Esophagus squamous epithelium (tissue), 5 donors: ENCODE measurements at places on chromosomes 2 and 18. TPM values are rescaled to one million over a fixed set of nuclear protein-coding genes. Genes with fewer than 3 reads are reported as not detected.

DNA sequence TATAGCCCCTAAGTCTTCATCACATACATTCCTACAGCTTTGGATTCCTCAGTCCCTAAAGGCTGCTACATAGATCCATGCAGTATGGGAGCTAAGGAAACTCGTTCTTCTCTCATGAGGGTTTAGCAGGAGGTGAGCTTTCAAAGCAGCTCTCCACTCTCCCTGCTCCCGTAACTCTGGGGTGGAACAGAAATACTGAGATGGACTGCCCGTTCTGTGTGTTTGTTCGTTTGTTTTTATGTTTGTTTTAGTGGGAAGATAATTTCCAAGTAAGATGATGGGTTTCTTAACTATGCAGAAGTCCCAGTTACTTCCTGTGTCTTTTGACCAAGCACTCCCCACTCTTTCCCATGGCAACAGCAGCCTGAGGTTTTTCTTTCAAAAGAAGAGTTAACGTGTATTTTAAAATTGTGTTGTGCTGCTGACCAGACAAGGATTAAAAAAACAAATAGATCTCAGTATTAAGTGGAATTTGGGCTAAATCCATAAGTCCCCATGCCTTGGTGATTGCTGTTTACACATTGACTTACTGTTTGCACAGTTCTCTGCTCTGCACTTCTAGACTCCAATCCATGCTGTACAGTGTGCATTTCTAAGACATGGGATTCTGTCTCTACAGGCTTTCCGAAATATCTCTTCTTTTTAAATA, 156.4 kb upstream of the SH3BP4 start:
- H3K4me1 ChIP-seq: no peaks in the 10 kb centered on the region
- H3K27me3 ChIP-seq: no peaks in the 10 kb centered on the region
- H3K4me3 ChIP-seq: no peak overlapping the region

CCDC102B gene
- total RNA-seq: 3.8 TPM

DNA sequence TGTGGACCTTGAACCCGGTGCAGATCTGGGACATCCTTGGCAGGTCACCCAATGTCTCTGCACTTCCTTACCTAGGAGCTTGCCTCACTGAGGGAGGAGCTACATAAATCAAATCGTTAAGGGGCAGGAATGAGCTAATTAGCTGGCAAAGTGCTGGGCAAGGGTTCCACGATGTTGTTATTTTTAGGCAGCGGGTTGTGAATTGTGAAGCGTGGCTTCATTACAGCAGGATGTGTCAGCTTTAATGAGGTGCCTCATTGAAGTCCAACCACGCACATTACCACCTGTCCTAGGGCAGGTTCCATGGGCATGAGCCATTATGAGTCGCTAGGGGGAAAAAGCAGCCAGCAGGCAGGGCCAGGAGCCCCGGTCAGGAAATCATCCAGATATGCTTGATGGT, 127.0 kb upstream of the AGAP1 start:
- no peaks in the 10 kb centered on the region for H3K27me3 ChIP-seq
- DNase-seq: no peak
- H3K36me3 ChIP-seq: no peaks in the 10 kb centered on the region
- H3K27ac ChIP-seq: no peak overlapping the region
- H3K4me1 ChIP-seq: no peaks in the 10 kb centered on the region

- DNase-seq: no peak
- H3K36me3 ChIP-seq: no peaks in the 10 kb centered on the region
- H3K27me3 ChIP-seq: no peaks in the 10 kb centered on the region
- H3K27ac ChIP-seq: no peak overlapping the region
- H3K4me1 ChIP-seq: no peaks in the 10 kb centered on the region
Measured at GRCh38 chr2:79835911-79836310, 323.1 kb downstream of the CTNNA2 start.

CNRIP1 gene
- total RNA-seq: 21.4 TPM

- no peaks in the 10 kb centered on the region for H3K27me3 ChIP-seq
- no peaks in the 10 kb centered on the region for H3K36me3 ChIP-seq
- no peak overlapping the region for H3K4me3 ChIP-seq
- H3K27ac ChIP-seq: no peak overlapping the region
- no peaks in the 10 kb centered on the region for H3K4me1 ChIP-seq
Measured at GRCh38 chr18:75108579-75109318, 100.2 kb downstream of the PTGR3 start.

CHST9 gene
- 0.68 TPM for total RNA-seq

IL36RN gene
- total RNA-seq: 90.7 TPM

DNA sequence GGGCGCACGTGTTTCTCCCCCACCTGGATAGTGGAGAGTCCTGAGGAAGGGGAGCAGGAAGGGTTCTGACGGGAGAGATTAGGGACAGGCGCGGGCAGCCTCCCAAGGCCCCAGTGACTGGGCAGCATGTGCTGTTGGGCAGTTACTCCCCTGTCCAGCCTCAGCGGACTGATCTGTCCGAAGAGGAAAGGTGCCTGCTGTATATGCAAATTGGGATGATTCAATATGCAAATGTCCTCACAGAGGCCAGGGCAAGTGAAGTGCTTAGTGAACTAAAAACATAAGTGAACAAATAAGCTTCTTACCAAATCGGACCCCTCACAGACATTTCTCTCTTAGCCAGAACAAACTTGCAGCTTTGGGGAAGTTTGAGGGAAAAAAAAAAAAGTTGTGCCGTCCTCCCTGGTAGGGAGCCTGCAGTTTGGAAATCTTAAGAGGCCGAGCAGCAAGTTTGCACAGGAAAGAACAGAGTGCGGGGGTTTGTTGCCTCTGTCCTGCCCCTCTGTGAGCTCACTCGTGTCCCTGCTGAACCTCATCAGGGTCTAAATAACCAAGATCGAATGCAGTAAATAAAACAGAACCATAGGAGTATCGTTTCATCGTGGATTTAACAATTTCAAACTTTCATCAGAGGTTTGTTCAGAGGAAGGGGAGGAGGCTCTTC, 141.4 kb downstream of the KCTD1 start:
- no peaks in the 10 kb centered on the region for H3K27me3 ChIP-seq
- no peak overlapping the region for H3K4me3 ChIP-seq
- H3K27ac ChIP-seq: no peak overlapping the region
- no peak for DNase-seq

GRCh38 chr18:2326999-2327398, 244.3 kb downstream of the METTL4 start:
- no peaks in the 10 kb centered on the region for H3K4me1 ChIP-seq
- no peaks in the 10 kb centered on the region for H3K36me3 ChIP-seq
- no peak for DNase-seq

- no peak for DNase-seq
- H3K4me1 ChIP-seq: peaks cover 9% of the 10 kb centered on the region
- no peaks in the 10 kb centered on the region for H3K36me3 ChIP-seq
- H3K4me3 ChIP-seq: no peak overlapping the region
Measured at GRCh38 chr2:235052514-235053354, 100.9 kb downstream of the SH3BP4 start.

DNA sequence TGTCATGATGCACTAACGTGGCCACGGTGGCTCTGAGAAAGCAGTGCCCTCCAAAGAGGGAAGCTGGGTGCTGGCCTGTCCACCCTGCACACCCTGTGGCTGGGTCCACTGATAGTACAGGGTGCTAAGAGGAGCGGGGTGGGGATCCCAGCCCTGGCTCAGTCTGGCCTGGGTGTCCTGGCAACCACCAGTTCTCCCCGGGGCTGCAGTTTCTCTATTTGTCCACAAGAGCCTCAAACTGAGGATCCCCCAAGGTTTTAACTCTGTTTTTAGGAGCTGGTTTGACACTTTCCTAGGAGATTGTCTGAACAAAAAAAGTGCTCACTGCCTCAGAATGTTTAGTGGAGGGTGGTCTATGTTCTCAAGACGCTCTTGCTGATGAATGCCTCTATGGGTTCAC, 29.0 kb downstream of the EDAR start:
- H3K27ac ChIP-seq: peak overlapping the region; percentile 90
- no peaks in the 10 kb centered on the region for H3K36me3 ChIP-seq
- peaks cover 53% of the 10 kb centered on the region for H3K4me1 ChIP-seq
- no peak for DNase-seq

DNA sequence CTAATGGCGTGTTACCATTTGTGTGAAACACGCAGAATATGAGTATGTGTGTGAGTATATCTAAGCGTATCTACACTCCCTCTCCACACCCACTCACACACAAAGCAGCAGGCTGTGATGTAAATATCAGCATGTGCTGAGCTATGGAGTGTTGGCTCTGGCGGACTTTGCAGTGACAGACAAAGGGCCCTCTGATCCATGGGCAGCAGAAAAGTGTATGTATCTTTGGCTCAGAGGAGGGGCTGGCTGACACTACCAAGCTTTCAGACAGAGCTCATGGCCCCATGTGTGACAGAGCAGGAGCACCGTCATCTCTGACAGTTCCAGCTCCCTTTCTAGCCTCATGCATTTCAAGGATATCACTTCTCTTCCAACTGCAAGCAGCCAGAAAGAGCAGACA, 57.2 kb upstream of the ASB18 start:
- H3K27ac ChIP-seq: no peak overlapping the region
- DNase-seq: no peak
- no peaks in the 10 kb centered on the region for H3K27me3 ChIP-seq

DNA sequence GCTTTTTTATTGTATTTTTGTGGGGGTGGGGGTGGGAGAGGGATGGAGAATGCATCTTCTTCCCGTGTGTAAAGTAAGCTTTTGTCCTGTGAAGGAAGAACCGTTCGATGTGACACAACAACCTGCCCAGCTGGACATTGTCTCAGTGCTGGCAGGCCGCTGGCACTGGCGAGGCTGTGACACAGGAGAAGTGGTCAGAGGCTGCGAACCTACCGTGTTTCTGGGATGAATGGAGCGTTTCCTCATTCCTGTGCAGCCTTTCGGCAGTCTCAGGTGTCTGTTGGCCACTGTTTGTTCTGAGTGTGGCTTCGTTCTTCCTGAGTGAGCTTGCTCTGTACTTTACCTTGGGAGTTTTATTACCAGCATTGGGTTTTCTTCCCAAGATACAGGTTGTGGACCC, 8.0 kb downstream of the RAMP1 start:
- DNase-seq: no peak
- H3K4me1 ChIP-seq: peaks cover 7% of the 10 kb centered on the region
- H3K4me3 ChIP-seq: no peak overlapping the region
- H3K27ac ChIP-seq: no peak overlapping the region
